CD4-positive, alpha-beta T cell treated with Interleukin-17A for 1 hour (primary cell): ENCODE measurements at places on chromosomes 16 and 17.

DNA sequence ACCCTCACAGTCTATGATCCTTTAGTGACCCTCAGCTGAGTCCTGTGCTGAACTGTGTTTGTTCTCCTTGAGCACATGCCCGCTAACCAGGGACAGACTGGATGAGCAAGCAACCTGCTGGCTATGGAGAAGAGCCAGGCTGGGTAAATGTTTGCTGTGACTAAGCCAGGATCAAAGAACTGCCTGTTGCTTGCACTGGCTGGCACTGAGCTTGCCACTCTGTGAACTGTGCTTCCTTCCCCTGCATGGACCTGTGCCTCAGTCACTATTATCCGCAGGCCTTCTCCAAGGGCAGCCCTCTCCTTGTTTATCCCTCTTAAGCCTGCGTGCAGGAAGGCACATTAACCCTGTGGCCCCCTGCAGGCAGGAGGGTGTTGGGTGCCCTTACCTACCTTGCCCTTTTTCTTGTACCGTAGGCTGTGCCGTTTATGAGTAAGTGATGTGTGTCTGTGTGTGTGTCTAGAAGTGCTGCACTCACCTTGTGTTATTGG is 7.4 kb downstream of the PNPO start:
- no peak for DNase-seq

DNA sequence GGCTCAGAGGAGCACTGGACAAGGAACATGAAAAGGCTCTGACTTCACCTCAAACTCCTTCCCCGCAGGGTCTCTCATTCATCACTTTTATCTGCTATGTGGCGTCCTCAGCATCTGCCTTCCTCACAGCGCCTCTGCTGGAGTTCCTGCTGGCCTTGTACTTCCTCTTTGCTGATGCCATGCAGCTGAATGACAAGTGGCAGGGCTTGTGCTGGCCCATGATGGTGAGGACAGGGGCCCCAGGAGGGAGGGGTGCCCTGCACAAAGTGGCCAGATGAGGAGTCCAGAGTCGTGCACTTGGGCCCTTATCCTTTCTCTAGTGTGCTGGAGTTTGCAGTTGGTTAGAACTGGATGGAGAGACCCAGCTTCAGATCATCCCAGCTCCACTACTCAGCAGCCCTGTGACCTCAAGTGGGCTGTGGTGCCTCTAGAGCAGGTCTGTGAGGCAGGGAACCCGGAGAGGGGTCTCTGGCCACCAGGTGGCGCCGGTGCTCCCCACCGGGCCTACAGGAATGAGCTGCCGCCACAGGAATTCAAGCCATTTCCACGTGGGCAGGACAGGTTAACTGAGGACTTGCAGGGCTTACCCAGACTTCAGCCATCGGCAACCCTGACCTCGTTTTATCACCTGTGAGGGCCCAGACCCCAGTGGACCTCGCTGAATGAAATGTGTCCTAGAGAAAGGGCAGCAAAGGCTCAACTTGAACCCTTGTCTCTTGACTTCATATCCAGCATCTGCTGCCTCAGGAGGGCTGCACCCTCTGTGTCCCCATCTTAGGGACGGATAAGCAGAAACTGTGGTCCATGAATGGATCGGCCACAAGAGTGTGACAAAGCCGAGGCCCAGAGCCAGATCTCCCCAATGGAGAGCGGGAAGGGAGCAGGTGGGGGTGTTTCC is 4.0 kb downstream of the CMTM3 start:
- peak; percentile 84 for DNase-seq

DNA sequence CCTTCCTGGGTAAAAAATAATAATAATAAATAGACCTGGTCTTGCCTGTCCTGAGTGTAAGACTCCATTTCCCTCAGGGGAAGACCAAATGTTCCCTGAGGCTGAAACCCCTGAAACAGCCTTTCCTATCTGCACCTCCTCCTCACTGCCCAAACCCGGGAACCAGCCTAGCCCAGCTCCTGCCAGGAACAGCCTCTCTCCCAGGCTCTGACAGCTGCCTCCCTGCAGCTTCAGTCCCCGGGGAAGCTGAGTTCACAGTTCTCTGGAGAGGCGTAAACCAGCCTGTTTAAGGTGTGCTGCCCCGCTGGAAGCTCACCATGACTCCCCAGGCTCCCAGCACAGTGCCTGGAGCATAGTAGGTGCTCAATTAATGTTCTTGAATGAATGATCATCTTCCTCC is 7.3 kb upstream of the CDT1 start:
- DNase-seq, result no peak

- no peak for DNase-seq
Measured at GRCh38 chr16:11138022-11138768, 117.8 kb downstream of the SOCS1 start.

DNA sequence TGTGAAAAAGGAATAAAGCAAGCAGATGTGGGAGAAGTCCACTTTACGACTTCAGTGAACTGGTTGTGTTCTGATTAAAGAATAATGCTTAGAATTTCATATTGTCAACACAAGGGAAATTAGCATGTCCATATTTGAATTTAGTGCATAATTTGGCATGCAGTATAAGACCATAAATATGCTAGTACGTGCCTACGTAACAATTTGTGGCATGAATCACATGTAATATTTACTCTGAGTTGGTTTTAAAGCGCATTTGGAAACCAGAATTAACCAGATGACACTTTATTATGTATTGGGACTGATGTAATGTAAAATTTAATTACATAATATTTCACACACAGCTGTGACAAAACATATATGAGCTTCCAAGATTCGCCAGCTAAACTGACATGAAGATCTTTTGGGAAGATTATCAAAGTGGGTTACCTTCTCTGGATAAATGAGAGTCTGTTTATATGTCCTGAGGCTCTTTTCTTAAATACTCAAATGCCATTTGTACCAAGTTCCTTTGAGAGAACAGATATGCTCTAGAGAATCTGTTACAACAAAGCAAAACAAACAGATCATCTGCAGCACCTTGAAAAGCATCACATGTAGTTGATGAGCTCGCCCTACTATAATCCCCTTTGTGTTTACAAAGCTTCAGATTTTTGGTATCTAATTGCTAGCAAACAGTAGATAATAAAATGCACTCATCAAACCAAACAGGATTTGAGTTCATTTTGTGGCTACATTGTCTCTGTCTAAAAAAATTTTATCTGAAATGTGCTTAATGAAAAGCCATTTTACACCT is 1468.6 kb downstream of the CDH11 start:
- no peak for DNase-seq

DNA sequence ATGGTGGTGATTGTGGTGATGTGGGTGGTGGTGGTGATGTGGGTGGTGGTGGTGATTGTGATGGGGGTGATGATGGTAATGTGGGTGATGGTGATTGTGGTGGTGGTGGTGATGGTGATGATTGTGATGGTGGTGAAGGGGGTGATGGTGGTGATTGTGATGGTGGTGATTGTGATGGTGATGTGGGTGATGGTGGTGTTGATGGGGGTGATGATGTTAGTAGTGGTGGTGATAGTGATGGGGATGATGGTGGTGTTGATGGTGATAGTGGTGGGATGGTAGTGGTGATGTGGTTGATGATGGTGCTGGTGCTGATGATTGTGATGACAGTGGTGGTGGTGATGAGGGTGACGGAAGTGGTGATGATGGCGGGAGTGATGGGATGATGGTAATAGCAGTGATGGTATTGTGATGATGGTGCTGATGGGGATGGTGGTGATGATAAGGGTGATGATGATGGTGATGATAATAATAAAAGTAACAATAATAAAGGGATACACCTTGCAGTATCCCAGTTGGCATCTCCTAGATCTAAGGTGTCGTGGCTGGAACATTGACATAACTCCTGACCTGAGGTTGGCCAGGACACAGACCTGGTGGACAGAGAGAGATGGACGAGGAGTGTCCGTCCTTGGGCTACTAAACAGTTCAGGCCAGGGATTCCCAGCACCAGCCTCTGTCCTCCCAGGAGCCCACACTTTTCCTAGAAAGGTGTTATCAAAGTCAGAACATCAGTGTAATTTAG is 344.5 kb downstream of the SEC14L1 start:
- peak; percentile 60 for DNase-seq

GRCh38 chr17:76716146-76716838 is 5.5 kb upstream of the MXRA7 start:
- peak; percentile 90 for DNase-seq
